ENCODE measurements at places on chromosomes 5 and 9.

- DNase-seq: no peak
Observed at GRCh38 chr9:19127871-19128500, 694 bp upstream of the PLIN2 start.

DNA sequence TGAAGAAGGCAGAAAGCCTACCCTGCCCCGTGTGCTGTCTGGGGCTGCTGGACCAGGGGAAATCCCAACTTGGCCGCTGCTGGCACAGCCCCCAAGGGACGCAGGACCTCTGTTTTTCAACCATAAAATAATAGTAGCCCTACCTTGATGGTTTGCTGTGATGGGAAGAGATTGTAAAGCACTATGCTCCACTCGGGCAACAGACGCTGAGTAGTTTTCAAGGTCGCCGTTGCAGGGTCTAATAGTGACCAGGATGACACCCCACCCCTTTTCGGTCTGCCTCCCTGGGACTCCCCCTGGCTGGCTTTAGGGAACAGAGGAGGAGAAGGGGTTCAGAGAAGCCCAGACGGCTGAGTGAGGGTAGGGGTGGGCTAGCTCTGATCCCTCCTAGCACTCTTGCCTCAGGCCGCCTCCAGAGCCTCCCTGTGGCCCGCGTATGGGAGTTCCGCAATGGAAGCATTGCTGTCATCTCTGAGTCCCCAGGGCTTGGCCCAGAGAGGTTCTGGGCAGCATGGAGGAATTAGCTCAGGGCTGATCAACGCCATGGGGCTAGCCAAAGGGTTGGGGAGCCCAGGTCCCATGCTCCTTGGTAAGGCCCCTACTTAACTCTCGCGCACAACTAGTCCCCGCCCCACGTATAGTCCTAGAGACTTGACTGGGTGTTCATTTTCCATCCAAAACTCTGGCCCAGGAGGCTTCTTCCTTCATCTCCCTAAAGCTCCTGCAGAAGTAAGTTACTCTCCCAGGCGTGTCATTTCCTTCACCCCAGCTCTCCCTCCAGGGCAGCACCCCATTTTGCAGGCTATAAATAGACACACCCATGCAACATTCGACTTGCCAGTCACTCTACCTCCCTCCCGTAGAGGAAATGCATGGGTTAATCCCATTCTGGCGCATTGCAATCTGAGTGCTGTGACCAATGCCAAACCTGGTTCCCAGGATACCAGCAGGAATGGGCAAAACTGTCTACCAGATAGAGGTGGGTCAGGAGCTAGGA lies 1.1 kb upstream of the IRF1 start:
- no peak for DNase-seq

- no peak for DNase-seq
Observed at GRCh38 chr9:88060746-88061145, 77.5 kb downstream of the SPATA31C2 start.

DNA sequence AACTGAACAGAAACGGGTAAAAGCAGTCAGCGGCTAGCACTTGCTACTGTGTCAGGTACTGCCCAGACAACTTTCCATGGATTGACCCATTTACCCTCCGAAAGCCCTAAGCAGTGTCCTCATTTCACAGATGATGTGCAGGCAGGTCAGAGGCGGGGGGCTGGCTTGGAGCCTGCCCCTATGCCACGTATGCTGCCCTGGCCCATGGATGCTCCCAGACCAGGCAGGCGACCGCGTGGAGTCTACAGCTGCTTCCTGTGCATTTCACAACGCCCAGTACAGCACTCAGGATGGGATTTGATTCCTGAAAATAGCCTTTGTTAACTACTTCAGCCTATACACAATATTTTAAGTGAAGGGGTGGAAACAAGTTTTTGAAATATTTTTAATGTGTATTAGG lies 202.9 kb downstream of the NXNL2 start:
- DNase-seq: no peak

Measured in GM03348 (cell line).